Activated naive CD8-positive, alpha-beta T cell treated with anti-CD3 and anti-CD28 coated beads, Interleukin-2, amount 10 ng/mL, durations not matched to agents 7 days and 5 days (primary cell): ENCODE measurements at places on chromosomes 4 and X.
A peak's percentile ranks its signal among the peaks of the same experiment; 100 is the strongest.

DNA sequence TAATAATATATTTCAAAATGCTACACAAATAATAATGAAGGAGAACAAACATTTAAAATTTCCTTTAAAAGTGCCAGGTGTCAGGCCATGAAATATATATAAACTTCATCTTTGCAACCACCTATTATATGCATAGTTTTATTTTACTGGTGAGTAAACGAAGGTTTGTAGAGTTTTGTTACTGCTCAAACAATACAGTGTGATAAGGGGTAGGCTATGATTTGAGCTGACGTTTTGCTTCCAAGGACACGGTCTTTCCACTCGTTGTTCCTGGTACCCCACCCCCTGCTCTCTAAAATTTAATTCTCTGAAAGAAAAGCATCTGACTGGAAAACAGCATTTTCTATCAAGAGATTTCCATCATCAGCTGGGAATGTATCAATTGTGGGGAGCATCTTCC, 27.2 kb upstream of the GPRIN3 start:
- DNase-seq = no peak

DNA sequence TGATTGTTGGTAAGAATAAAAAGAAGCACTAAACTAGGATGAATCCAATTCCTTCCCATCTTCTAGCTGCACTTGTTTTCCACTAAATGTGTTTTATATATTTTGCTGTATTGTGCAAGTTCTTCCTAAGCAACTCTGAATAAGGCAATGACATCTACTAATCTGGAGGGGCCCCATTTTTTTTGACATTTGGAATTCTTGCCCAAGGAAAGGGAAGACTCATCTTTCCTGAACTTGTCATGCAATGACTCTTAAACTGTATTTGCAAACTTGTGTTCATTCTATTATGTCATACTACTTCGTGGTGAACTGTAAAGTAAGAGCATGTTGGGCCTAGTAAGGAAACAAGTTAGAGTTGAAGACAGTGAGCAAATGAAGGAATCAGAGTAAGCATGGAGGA, 45.9 kb downstream of the FREM3 start:
- no peak for DNase-seq

DNA sequence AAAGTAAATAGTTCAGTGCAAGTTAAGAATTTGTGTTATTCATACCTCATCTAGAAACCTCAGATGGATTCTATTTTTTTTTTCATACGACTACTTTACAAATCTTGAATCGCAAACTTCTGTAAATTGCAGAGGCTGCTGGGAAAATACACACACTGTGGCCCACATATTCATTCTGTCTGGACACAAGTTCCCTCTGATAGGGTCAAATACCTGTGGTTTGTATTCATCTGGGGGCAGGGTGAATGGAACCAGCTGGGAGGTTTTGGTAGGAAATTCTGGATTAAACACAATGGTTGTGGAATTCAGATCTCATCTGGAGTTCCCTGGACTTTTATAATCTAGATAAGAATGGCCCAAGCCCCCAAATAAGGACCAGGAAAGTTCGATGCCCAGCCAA, 56.2 kb downstream of the SPATA18 start:
- DNase-seq = no peak

DNA sequence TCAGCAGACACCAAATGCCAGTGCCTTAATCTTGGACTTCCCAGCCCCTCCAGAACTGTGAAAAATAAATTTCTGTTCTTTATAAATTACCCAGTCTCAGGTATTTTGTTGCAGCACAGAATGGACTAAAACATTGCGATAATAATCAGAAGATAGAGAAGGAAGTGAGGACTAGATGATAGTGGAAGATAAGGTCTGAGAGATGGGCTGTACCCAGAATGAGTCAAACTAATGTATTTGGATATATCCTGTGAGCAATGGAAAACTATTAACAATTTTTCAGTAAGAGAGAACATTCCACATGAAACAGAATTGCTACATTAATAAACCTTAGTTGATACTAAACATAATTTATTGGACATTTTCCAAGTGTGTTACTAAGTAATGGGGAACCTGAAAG, 93.3 kb downstream of the FANCB start:
- no peak for DNase-seq

DNA sequence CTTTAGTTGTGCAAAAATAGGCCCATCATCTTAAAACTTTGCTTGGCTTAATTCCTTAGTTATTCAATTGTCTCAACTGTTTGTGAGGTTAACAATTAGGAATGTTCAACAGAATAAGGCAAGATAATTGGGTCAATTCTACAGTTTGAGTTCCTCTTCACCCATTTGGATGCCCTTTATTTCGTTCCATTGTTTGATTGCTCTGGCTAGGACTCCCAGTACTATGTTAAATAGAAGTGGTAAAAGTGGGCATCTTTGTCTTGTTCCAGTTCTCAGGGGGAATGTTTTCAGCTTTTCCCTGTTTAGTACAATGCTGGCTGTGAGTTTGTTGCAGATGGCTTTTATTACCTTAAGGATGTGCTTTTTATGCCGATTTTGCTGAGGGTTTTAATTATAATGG, 761.5 kb upstream of the GRIA3 start:
- no peak for DNase-seq

GRCh38 chr4:122827879-122828601, 1.4 kb downstream of the FGF2 start:
- DNase-seq = no peak

- no peak for DNase-seq
Measured at GRCh38 chrX:119686087-119686691, 6.8 kb downstream of the SEPTIN6 start.

GRCh38 chr4:56653461-56654237, 27.4 kb downstream of the HOPX start:
- DNase-seq = peak; percentile 47

DNA sequence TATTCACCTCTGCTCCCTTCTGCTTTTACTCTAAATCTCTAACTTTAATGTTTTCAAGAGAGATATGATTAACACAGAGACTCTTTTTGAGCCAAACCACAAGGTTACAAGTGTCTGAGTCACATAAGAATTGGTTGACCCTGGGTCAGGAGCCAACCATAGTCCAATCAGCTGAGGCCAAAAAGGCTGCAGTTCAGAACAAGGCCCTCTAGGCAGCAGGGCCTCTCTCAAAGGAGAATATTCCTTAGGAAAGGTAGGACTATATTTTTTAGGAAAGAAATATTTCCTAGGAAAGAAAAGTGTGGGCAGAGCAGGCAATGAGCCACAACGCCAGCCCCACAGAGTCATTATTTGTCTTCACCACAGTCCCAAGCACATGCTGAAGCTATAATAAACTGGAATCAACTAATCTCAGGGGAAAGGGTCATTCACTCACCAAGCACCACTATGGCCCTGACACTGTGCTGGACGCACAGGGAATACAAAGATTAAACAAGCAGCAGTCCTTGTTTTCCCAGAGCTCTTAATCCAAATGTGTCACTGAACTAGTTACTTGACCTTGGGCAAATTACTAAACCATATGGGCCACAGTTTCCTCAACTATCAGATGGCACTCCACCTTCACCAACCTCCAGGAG, 2.2 kb downstream of the ATP8A1 start:
- DNase-seq = no peak

GRCh38 chrX:69063486-69063885, 101.8 kb downstream of the PJA1 start:
- DNase-seq = no peak

GRCh38 chr4:182918791-182919302, 1.7 kb upstream of the DCTD start:
- no peak for DNase-seq

- no peak for DNase-seq
Measured at GRCh38 chr4:121555315-121556107, 141.3 kb downstream of the ANXA5 start.

DNA sequence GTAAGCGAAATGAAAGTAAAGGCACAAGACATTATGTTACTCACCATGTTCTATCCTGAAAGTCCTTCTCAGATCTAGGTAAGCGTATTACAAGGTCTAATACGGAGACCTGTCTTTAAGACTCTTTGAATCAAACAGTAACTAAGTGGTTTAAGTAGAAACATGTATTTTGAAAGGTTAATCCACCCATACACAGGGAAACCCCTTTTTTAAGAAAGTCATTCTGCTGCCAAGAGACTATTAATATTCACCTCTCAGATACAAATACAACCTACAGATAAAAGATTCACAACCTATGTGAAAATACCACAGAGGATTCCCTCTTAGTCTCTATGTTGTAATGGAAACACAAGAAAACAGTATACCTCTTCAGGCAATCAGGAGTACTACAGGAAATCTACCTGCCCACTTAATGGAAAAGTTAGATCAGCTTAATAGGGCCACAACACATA, 63.2 kb upstream of the TNIP3 start:
- DNase-seq = no peak

DNA sequence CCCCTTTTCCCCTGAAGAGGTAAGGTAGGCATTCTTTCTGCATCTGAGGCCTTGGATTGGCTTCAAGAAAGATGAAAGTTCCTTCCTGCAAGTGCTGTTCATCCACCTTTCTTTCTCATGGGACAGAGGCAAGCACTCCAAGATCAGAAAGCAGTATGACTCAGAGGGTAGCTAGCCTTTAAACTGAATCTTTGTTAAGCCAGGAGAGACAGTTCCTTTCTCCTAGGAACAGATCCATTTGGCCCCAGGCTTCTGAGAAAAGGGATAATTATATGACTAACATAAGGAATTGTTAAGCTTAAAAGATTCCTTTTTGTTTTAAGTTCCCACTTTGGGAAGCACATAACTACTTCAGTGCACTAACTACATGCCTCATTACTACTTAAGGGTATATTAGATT, 192.0 kb downstream of the PPP3CA start:
- no peak for DNase-seq

DNA sequence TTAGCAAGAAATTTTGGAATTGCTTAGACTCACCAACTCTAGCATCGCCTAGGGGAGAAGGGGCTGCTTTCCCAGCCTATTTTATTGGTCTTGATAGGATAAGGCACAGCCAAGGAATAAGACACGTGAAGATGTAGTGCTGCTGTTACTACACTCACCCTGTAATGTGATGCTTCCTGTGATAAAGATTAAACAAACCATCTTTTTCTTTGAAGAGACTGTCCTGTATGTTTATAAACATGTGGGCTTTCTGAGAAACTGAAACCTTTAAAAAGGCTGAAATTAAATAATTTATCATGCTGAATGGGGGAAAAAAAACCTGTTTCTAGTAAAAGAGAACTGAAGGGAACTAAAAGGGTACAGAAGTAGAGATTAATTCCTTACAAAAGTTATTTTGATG, 13.2 kb downstream of the TAPT1 start:
- DNase-seq = no peak

GRCh38 chr4:128349921-128350320, 62.3 kb upstream of the PGRMC2 start:
- DNase-seq = no peak

GRCh38 chr4:6390356-6390755, 82.1 kb downstream of the PPP2R2C start:
- no peak for DNase-seq

DNA sequence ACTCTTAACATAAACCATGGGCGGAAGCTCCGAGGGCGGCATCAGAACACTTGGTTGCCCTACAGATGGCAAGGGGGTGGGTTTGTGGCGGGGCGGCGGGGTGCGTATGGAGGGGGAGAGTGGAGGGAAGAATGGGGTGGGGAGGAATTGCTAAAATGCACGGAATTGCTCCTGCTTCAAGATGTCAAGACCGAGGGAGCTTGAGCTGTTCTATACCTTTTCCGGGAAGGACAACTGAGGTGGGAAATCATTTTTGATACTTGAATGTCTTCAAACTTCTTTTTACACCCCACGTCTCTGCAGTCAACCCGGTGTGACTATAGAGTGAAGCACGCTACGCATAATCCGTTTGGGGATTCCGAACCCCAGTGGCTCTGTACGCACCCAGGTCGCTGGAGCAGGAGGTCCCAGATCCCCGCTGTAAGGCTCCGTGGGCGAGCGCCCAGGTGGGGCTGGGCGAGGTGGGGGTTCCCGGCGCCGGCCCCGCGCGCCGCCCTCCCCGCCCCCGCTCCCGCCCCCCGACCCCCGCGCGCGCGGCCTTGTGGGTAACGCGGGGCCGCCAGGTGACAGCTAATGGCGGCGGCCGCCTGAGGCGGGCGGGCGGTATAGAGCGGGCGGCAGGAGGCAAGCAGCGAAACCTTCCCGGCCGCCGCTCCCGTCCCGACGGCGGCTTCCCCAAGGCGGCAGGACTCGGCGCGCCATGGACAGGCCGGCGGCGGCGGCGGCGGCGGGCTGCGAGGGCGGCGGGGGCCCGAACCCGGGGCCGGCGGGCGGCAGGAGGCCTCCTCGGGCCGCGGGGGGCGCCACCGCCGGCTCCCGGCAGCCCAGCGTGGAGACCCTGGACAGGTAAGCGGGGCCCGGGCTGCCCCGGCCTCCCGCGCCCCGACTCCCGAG, at the start of gene MTMR1:
Gene MTMR1, plus strand, starts transcription at position 566 of the 894 bp plus-strand sequence. Its CDS starts 135 bp downstream, at position 701.
- DNase-seq = peak; percentile 74

- DNase-seq = no peak
Measured at GRCh38 chr4:65343342-65343741, 326.9 kb downstream of the EPHA5 start.

DNA sequence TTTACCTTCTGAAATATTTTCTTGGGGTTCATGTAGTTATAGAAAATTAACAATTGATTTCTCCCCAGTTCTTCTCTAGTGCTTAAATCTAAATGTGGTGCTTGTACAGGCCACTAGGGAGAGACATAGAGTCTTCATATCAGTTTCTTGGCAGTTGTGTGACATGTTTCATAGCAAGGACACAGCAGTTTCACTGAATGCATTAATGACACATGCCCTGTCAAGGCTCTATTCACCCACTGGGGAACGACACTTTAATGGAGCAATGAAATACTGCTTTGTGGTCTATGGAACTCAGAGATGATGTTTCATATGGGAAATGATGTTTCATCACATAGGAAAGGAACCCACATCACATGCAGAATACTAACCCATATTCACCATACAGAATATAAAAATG, 2.8 kb downstream of the VEGFC start:
- DNase-seq = no peak

GRCh38 chr4:29541757-29542156, 1178.4 kb upstream of the PCDH7 start:
- DNase-seq = no peak

GRCh38 chr4:21290562-21290961, 590.3 kb downstream of the PACRGL start:
- no peak for DNase-seq

DNA sequence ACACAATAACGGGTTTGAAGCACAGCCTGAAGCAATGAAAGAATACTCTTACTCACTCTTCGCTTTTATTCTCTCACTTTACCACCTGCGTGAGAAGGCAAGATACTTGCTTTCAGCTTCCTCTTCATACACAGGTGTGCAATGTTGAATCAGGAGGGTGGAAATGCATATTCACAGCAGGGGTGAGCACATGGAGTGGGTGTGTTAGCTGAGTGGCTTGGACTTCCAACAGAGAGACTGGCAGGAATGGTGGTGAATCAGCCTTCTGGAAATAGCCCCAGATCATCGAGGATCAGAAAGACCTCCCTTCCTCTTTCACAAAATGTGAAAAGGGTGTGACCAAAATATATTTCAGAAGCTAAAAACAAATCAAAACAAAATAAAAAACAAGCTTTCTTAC, 521.2 kb downstream of the STIM2 start:
- DNase-seq = no peak

DNA sequence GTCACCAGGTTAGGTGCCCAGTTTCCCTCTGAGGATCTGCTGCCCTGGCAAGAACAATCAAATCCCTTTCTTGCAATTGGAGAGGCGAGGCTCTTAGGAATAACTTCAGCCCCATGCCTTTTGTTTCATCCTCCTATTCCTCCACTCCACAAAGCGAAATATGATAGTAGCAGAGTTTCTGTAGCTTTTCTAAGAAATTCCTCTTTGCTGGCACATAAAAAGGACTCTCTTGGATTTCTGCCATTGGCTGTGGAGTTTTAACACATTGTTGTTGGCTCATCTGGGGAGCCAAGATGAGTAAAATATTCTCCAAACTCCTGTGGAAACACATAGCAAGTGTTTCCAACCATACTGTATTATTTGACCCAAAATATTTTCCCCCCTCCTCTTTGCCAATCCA, 11.0 kb upstream of the ADGRG2 start:
- no peak for DNase-seq
